ENCODE measurements at places on chromosomes 6 and 20.

GRCh38 chr6:641225-641985, 15.5 kb downstream of the HUS1B start:
- DNase-seq = no peak

DNA sequence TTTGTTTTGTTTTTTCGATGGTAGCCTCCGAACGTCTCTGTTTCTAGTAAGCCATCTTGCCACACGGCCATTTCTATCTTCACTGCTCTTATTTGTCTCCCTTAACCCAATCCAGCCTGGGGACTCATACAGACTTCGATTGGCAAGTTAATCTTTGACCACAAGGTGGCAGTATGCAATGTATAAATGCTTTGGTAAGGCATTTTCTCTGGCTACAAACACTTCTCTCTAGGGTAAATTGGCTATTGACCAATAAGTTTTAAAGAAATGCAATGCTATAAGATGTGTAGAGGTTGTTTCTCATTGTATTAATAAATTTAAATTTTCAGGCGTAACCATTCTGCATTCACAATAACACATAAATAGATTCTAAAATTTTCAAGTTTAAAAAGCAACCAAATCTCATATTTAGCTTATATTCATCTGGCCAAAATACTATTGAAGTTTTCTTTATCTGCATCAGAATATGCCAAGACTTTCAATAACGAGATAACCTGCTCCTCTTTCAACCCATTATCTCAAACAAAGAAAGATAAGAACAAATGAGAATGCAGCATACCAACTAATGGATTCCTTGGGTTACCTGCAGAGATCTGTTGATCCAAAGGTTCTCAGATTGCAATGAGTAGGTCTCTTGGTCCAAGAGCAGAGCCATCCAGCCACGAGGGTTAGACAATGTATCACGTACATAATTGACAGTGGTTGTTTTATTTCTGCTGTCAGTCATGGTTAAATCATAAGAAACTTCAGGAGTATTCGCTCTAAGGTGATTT, 231.9 kb downstream of the PKHD1 start:
- DNase-seq = no peak

- DNase-seq = no peak
Measured at GRCh38 chr20:3843490-3843889, 3.1 kb upstream of the MAVS start.

DNA sequence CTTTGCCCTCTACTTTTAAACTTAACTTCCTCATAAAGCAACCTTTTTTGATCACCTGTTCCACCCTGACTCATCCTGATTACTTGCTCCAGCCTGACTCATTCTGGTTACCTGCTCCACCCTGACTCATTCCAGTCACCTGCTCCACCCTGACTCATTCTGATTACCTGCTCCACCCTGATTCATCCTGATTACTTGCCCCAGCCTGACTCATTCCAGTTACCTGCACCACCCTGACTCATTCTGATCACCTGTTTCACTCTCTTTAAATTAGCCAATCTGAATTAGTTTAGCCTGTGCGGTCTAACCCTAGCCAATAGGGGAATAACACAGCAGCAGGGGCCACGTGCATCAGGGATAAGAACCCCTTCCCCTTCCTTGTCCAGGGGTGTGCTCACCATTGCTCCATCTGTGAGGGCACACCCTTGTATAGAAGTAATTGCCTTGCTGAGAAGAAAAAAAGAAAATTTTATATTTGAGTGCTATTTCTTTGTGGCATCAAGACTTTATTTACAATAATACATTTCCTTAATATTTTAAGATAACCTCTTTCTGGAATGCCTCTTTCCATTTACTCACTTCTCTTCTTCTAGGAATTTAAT, 17.9 kb downstream of the HLA-G start:
- peak; percentile 32 for DNase-seq

DNA sequence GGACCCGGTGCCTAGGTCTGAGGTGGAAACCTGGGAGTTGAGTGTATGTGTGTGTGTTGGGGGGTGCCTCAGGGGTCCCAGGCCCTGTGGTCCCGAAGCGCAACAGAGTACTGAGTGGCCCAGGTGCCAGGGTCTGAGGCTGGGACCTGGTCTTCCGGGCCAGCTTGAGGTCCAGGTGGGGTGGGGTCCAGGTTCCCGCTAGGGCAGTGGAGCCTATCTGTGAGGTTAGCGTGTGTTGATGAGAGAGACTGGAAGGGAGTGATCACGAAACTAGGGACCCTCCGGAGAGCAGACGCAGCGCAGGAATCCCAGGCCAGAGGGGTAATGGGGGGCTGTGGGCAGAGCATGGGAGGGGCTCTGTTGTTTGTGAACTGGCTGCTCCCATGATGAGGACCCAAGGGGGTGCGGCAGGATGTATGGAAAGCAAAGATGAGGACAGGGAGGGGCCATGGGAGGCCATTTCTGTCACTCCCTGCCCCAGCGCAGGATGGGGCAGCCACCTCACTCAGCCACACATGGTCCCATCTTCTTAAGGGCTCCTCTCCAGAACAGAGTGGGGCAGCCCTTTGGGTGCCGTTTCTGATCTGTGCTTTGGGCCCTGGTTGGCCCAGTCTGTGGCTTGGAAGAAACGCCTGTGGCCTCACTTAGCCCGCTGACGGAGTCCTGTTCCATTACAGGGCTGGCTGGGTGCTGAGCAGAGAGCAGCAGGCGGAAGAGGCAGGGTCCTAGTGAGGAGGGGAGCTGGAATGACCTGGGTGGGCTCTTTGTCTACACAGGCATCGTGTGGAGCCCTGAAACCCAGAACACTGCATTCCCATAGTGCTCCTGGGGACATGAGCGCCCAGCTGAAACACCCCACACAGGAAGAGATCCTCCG, 872 bp downstream of the HSPA12B start:
- DNase-seq = no peak

GRCh38 chr6:30397697-30398096, 52.7 kb downstream of the RPP21 start:
- no peak for DNase-seq

DNA sequence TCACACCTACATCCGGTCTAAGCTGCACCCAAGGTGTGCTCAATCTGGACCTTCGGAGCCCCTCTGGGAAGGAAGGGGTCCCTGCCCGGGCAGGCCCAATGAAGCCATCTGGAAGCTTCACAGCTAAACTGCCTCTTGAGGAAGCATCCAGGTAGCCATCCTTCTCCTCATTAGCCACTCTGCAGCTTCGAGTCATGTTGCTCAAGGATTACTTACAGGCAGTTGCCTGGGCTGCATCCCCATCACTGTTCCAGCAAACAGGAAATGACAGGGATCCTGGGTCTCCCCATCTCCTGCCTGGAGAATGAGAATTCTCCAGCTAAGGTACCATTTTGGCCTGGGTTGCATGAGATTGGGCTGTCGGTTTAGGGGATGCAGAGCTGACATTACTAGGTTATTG, 91.7 kb downstream of the ERMARD start:
- no peak for DNase-seq

DNA sequence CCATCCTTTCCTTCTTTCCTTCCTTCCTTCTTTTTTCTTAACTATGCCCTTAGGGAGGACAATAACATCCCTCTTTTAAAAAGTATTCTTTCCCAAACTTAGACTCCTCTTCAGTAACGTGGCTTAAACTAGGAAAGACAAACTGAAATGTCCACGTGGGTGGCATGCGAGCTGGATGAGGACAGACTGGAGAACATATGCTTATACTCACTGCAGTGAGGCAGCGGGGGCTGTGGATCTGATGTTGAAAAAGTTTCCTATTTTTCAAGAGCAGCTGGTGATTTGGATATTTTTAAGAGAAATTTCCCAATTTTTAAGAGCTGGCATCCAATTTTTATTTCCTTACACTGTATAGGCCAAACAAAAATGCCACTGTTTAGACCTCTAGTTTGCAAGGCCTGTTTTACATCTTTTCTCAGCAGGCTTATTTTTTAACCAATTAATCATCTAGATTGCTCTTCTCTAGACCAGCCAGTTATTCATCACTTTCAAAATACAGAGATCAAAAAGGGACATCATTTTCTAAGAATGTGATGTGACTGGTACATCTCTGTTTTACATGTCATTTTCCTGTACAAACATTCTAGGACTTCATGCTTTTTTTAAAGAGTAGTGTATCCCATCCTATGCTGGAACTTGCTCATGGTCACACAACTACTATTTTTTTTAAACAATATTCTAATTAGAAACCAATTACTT, 226.5 kb downstream of the BTBD9 start:
- DNase-seq = no peak

DNA sequence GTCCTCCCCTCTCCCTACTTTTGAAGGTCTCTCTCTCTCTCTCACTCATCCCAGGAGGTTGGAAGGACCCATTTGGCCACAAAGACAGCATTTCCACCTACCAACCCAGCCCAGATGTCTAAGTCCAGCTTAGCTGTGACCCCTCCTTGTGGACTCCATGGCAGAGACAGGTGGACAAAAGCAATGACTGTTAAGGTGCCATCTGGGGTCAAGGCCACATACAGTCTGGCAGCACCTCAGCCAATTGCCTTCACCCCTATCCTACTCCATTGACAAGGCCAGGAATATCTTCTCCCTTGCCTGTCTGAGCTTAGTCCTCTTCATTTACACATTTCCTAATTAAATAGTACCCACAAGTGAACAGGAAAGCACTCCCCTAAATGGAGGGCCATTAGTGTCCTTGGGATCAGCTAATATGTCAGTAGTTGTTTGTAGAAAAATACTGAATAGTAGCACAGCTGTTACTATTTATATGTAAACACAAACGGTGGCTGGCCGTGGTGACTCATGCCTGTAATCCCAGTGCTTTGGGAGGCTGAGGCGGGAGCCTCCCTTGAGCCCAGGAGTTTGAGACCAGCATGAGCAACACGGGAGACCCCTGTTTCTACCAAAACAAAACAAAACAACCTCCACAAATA, 28.8 kb downstream of the GCM1 start:
- DNase-seq = no peak

GRCh38 chr6:28488916-28489365, 26.7 kb downstream of the GPX6 start:
- DNase-seq = no peak

- no peak for DNase-seq
Measured at GRCh38 chr20:36010076-36010475, 41.7 kb downstream of the CNBD2 start.

DNA sequence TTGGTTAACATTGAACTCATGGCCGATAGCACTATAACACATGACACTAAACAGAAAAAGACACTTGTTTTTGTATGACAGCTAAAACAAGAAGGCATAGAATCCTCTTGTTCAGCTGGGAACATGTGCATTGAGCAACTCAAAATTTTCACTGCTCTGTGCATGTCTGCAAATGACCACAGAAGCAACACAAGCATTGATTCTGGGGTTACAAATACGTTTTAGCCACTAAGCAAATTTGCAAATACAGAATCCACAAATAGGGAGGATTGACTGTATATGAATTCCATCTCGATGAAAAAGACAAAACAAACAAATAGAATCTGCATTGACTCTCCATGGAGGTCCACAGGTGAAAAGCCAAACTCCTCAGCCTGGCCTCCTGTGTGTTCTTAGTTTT, 31.7 kb downstream of the C6orf132 start:
- DNase-seq = no peak

Measured in stimulated activated CD4-positive, alpha-beta T cell treated with anti-CD3 and anti-CD28 coated beads, TNF-alpha, amount 100 ng/mL, for 4 hours (primary cell).